ENCODE measurements at places on chromosomes 13 and 19. TPM values are rescaled to one million over a fixed set of nuclear protein-coding genes. Genes with fewer than 3 reads are reported as not detected.

CEACAM8 gene
- not detected for total RNA-seq

ZNF763 gene
- 5.2 TPM for total RNA-seq

DNA sequence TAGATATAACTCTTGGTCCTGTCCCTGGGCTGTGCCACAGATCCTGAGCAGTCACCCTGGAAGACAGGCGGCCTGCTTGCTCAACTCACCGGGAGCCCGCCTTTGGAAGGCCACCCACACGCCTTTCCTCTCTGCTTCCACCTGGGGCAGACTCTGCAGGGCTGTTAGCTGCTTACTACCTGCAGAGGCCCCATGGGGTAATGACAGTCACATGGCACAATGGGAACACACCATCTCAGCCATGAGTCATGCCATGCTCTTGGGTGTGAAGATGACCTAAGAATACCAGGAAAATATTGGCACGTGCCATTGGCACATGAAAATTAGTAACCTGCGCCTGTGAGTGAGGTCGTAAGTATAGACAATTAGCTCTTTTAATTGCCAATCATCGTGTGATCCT, 108.6 kb downstream of the COL4A2 start:
- no peak for DNase-seq

DNA sequence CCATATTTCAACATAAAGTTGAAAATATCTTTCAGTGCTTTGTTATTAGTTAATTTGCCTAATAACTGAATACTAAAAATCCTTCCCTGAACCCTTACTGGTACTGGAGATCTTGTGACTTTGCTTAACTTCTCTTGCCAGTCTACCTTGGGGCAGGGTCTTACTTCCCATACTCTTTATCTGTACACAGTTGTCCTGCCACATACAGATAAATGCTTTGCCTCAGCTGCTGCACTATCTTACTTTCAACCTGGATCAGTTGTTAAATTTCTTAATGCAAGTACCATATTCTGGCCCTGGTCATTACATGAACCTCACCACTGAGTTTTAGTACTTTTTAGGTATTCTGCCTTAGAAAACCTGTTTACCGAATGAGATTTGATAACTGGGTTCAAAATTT, 107.6 kb downstream of the PIBF1 start:
- no peak for DNase-seq

S1PR5 gene
- 3.3 TPM for total RNA-seq

GRCh38 chr13:111139452-111139851, 24.3 kb downstream of the ARHGEF7 start:
- no peak for DNase-seq

DNA sequence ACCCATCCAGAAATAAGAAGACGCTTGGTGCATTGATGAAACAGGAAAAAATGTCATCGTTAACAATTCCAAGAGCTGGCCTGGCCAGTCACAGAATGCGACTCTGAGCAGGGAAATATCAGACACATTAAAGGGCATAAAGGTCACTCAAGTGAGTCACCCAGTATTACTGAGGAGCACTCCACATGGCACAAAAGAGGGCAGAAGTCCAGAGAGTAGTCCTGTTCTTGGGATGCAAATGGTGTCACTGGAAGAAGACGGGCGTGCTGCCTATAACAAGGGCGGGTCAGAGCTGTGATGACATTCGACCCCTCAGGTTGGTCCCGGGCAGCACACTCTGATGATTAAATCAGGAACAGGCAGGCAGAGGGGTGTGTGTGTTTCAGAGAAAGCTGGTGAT, 720.3 kb downstream of the UQCRFS1 start:
- DNase-seq = no peak

ENOX1 gene
- not detected for total RNA-seq

TNFAIP8L1 gene
- total RNA-seq = 18.9 TPM

- DNase-seq = no peak
These were observed 53.8 kb downstream of the RNF6 start for GRCh38 chr13:26168237-26168814.

GRCh38 chr13:52004511-52005170, 6.6 kb downstream of the ATP7B start:
- DNase-seq = no peak

- DNase-seq = no peak
These were observed 270.9 kb downstream of the DACH1 start for GRCh38 chr13:71596116-71596515.

- DNase-seq = no peak
These were observed 116.9 kb downstream of the USP12 start for GRCh38 chr13:27054760-27055159.

GRCh38 chr19:5445561-5446055, 9.6 kb upstream of the ZNRF4 start:
- no peak for DNase-seq

- no peak for DNase-seq
These were observed 1487.0 kb upstream of the SLC10A2 start for GRCh38 chr13:104553186-104553585.

DNA sequence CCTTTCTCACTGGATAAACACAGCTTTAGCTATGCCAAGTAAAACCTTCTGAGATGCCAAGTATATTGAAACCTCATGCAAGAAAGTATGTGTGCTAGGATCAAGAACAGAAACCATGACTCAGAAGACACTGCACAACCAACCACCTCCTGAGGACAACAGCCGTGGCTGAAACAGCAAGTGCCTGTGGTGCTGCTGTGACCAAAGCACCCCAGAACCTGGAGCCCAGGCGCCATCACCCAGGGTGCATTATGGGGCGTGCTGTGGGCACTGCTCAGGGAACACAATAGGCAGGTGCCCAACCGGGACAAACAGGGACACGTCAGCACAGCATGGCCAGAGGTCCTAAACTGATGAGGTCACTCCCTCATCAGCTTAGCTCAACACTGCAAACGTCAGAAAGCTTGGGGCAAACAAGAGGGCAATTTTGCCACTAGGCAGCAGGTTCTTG, 101.3 kb upstream of the SLC15A1 start:
- DNase-seq = peak; percentile 38

YJEFN3 gene
- 11.7 TPM for total RNA-seq

- peak; percentile 59 for DNase-seq
These were observed 14.9 kb downstream of the POP4 start for GRCh38 chr19:29620931-29621351.

DNA sequence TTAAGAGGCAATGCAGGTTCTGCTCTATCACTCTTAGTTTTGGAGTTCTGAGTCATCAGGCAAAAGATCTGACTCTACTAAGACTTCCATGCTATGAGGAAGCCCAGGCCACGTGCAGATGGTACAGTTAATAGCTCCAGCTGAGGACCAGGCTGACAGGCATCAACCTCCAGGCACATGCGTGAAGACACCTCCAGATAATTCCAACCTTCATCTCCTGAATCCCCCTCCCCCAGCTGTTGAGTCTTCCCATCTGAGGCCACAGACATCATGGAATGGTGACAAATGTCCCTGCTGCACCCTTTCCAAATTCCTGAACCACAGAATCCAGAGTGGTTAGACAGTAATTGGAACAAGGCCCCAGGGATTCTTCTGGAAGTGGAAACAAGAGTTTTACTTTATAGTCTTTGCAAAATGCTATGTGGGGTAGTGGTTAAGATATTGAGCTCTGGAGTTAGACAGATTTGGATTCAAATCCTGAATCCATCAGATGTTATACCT, 183.8 kb downstream of the KLF5 start:
- no peak for DNase-seq

DNA sequence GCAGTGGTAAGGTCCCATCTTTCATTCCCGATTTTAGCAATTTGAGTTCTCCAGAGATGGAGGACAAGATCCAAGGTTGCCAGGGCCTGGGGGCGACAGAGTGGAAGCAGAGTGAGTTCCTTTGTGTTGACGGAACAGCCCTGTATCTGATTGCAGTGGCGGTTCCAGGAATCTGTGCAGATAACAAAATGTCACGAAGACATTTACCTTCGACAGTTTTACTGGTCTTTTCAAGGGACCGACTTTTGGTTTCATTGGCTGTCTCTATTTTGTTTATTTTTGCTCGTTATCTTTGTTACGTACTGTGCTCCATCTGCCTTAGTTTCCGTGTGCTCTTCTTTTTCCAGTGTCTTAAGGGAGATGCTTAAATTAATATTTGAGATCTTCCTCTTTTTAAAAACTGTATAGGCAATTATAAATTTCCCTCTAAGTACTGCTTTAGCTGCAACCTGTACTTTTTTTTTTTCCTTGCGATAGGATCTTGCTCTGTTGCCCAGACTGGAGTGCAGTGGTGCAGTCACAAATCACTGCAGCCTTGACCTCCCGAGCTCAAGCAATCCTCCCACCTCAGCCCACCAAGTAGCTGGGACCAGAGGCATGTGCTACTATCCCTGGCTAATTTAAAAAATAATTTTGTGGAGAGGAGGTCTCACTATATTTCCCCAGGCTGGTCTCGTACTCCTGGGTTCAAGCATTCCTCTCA, 23.2 kb downstream of the KDM4B start:
- DNase-seq = no peak

CLEC11A gene
- 2.7 TPM for total RNA-seq

LNX2 gene
- 8.0 TPM for total RNA-seq

RGL3 gene
- not detected for total RNA-seq

SIGLEC5 gene
- not detected for total RNA-seq

- no peak for DNase-seq
These were observed 53.3 kb upstream of the POSTN start for GRCh38 chr13:37651891-37652290.

- no peak for DNase-seq
These were observed 34.5 kb downstream of the UFM1 start for GRCh38 chr13:38384171-38384570.

DNA sequence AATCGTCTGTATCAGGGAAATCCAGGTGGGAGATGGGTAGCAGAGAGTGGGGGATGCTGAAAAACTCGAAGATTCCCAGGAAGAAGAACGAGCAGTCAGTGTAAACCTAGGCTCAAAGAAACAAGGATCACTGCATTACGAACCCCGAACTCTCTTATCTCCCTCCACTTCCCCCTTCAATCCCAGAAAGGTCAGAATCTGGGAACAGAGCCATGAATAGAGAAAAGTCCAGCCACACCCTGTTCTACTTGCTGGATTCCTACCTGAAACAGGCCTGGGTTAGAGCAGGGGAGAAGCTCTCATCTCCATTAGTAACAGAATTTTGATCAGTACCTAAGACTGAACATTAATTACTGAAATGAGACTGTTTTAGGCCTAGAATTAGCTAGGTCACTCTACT, 24.4 kb downstream of the EPSTI1 start:
- no peak for DNase-seq

DNA sequence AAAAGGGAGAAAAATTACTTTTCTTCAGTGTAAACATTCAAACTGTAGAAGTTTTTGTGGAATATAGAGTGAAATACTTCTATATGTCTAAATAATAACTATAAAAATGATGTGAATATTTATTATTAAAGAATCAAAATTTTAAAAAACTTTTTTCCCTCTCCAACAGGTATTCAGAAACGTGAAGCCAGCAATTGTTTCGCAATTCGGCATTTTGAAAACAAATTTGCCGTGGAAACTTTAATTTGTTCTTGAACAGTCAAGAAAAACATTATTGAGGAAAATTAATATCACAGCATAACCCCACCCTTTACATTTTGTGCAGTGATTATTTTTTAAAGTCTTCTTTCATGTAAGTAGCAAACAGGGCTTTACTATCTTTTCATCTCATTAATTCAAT, 28.0 kb downstream of the ITM2B start:
- no peak for DNase-seq

DNA sequence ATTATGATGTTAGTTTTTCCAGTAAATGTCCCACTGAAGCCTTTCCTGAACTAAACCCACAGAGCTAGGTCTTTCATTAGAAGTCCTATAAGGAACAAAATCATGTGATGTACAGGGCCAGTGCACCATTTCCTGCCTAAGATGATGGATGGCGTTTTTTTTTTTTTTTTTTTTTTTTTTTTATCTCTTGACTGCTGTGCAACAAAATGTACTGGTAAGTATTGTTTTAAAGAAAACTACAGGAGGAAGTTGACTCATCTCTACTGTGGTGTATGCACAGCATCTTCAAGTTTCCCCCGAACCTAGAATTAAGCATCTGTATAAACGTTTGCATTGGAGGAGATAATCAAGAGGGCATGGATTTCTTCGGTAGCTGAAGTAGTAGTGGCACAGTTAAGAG, 197.5 kb downstream of the NBEA start:
- DNase-seq = no peak

Measured in activated naive CD8-positive, alpha-beta T cell treated with anti-CD3 and anti-CD28 coated beads, Interleukin-2, amount 10 ng/mL, durations not matched to agents 7 days and 5 days (primary cell).